ENCODE measurements at places on chromosomes 4 and X. TPM values are rescaled to one million over a fixed set of nuclear protein-coding genes. Genes with fewer than 3 reads are reported as not detected.

SPACA5 gene
- not detected for polyA plus RNA-seq

DNA sequence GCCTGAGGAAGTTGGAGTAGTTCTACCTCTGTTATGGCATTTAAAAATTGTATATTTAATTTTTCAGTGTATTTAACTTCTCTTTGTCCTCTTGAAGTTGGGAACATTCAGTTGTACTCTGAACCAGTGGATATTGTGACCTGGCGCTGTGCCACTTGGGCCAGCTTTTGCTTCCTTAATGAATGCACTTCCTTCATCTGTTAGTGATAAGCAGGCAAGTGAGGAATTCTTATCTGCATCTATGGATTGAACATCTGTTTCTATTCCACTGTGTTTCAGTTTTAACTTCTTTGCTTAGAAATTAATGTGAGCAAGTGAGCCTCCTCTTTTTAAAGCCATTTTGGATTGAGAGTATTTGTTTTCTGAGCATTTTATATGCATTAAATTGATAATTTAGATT, 128.3 kb downstream of the UCHL1 start:
- peak; percentile 71 for DNase-seq

PDHA1 gene
- 160 TPM for polyA plus RNA-seq

FGFBP2 gene
- polyA plus RNA-seq, result 0.20 TPM

DNA sequence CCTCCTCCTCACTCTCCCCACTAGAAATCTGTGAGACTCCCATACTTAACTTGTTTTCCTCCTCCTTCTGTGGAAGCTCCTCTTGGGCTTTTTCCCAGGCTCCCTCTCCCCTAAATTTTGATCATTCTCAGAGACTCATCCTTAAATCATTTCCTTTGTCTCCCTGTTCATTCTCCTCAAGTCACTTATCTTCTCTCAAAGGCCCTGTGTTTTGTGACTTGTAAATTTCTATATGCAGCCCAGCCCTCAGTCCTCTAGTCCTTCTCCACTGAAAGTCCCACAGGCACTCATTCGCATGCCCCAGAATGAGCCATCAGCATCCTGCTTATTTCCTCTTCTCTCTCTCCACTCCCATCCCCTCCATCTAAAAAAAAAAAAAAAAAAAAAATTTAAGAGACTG, 171.8 kb downstream of the SOWAHB start:
- no peak for DNase-seq

All from left lung (tissue), 14 donors.